ENCODE measurements at places on chromosomes 4 and X. TPM values are rescaled to one million over a fixed set of nuclear protein-coding genes. Genes with fewer than 3 reads are reported as not detected.

- H3K27ac ChIP-seq: no peak overlapping the region
- DNase-seq: no peak
- no peaks in the 10 kb centered on the region for H3K36me3 ChIP-seq
Measured at GRCh38 chrX:76920607-76921006, 493.1 kb downstream of the MAGEE1 start.

DNA sequence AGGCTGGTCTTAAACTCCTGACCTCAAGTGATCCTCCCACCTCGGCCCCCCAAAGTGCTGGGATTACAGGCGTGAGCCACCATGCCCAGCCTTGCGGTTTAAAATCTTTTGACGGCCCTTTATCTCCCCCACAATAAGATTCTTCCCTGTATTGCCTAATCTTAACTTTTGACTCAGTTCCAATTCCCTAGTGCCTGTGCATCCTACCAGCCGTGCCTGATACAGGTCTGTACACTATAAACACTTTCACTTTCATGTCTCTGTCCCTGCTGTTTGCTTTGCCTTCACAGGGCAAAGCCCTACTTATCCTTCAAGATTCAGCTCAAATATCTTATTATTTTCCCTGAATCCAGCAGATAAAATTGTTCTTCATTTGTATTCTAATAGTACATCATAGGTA is 74.6 kb downstream of the WDR44 start:
- H3K27me3 ChIP-seq: no peaks in the 10 kb centered on the region
- no peak overlapping the region for H3K4me3 ChIP-seq
- H3K4me1 ChIP-seq: no peaks in the 10 kb centered on the region

Gene MTMR8
- total RNA-seq: 1.0 TPM

Gene IL15
- total RNA-seq: 5.9 TPM

Gene SORCS2
- total RNA-seq: 2.5 TPM

GRCh38 chrX:128929271-128930057 is 593.8 kb downstream of the SMARCA1 start:
- no peaks in the 10 kb centered on the region for H3K4me1 ChIP-seq
- no peak overlapping the region for H3K4me3 ChIP-seq
- DNase-seq: no peak
- H3K36me3 ChIP-seq: no peaks in the 10 kb centered on the region
- H3K27me3 ChIP-seq: no peaks in the 10 kb centered on the region

GRCh38 chrX:135522132-135522530 is 1.7 kb downstream of the INTS6L start:
- DNase-seq: no peak
- H3K36me3 ChIP-seq: no peaks in the 10 kb centered on the region
- H3K4me3 ChIP-seq: peak overlapping the region; percentile 34
- H3K27me3 ChIP-seq: no peaks in the 10 kb centered on the region
- peak overlapping the region; percentile 98 for H3K27ac ChIP-seq

DNA sequence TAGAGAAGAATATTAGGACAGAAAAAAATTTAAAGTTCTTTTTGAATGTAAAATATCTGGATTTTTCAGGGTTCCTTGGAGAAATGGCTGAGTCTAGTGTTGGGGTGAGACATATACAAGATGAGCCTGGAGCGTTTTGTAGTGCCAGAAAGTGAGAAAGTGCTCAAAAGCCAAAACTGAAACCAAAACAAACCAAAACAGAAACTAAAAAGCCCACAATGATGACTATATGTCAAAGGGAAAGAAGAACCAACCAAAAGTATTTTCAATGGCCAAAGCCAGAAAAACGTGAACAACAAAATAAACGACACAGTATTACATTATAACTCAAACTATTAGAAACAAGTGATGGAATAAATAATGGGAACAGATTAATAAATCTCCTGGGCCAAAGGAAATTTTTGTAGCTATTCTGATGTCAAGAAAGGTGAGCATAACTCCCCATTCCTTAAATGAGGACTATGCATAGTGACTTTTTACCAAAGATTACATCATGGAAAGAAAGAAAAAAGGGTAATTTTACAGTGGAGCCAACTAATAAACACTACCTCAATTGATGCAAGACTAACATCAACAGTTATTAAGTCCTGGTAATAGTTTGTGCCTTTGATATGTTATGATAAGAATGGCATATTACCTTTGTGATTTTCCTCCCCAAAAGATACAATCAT is 1137.6 kb downstream of the C4orf33 start:
- H3K4me3 ChIP-seq: no peak overlapping the region
- no peak overlapping the region for H3K27ac ChIP-seq
- no peak for DNase-seq
- H3K4me1 ChIP-seq: no peaks in the 10 kb centered on the region
- no peaks in the 10 kb centered on the region for H3K27me3 ChIP-seq
- H3K36me3 ChIP-seq: no peaks in the 10 kb centered on the region

Measured in esophagus squamous epithelium (tissue), 5 donors.